ENCODE measurements at places on chromosomes 6 and 20. TPM values are rescaled to one million over a fixed set of nuclear protein-coding genes. Genes with fewer than 3 reads are reported as not detected.

GRCh38 chr20:38805958-38806854 is 709 bp downstream of the PPP1R16B start:
- DNase-seq, result peak; percentile 46

GRCh38 chr6:8335381-8335780 is 100.0 kb downstream of the SLC35B3 start:
- no peak for DNase-seq

DNA sequence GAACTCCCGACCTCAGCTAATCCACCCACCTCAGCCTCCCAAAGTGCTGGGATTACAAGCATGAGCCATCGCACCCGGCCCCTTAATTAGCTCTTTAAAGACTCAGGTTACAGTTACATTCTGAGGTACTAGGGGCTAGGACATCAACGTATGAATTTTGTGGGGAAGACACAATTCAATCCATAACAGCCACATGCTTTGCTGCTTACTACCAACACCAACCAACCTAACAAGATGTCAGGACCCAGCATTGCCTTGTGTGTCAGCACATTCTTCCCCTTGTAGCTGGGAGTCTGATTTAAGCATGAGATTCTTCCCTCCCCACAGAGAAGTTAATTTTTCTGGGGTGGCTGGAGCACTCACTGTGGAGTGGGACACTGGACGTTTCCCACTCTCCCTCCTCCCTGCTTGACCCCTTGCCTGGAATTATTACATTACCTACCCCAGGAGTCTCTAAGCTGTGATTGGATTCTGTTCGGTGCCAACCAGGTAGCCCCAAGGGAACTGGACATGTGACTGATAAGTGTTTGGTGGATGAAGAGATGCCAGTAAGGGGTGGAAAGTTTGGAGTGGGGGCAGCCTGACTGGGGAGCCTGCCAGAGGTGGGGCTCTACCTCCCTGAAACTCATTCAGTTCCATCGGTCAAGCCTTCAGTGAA is 5.6 kb upstream of the PXMP4 start:
- no peak for DNase-seq

DNA sequence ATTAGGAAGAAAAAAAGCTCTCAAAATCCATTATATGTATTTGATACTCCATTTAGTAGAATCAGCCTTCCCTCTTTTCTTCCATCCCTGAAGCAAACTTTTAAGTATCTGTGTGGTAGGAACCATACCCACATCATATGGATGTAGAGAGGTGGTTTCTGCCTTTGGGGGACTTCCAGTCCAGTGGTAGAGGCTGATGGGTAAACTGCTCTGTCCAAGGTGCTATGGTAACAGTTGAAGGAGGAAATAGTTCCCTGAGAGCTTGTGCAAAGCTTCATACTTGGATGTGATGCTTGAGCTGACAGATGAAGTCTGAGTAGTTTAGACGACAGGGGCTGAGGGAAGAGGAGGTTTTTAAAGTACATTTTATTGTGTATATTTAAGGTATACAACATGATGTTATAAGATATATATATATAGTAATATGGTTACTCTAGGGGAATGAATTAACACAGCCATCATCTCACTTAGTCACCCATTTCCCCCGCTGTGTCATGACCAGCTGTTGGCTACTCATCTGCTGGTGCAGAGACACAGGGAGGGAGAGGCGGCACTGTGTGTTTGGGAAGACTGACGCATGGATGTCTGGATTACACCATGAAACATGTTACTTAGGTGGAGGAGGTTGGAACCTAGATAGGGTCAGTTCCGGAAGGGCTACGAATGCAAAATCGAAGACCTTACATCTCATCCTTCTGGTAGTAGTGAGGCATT is 185.2 kb downstream of the FARS2 start:
- no peak for DNase-seq

GRCh38 chr6:72911463-72912155 is 289.7 kb downstream of the KCNQ5 start:
- DNase-seq, result no peak

DNA sequence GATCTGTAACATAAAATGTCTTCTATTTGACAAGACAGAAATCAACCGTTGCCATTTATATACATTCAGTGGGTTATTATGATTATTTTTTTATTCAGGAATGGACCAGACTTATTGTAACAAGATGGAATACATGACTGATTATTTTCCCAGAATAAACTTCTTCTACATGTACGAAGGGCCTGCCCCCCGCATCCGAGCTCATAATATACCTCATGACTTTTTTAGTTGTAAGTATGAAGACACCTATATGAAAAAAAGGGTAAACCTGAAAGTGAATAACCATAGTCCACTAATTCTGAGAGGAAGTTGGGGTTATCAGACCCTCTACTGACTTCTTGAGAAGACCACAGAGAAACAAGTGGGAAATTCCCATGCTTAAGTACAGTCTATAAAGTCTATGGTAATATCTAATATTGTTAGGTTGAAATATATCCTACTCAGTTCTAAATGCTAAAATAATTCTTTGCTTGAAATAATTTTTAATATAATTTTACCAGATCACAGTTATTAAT is 15.9 kb downstream of the OR2A4 start:
- no peak for DNase-seq

- DNase-seq, result no peak
Measured at GRCh38 chr6:63804381-63804956, 168.9 kb downstream of the PHF3 start.

DNA sequence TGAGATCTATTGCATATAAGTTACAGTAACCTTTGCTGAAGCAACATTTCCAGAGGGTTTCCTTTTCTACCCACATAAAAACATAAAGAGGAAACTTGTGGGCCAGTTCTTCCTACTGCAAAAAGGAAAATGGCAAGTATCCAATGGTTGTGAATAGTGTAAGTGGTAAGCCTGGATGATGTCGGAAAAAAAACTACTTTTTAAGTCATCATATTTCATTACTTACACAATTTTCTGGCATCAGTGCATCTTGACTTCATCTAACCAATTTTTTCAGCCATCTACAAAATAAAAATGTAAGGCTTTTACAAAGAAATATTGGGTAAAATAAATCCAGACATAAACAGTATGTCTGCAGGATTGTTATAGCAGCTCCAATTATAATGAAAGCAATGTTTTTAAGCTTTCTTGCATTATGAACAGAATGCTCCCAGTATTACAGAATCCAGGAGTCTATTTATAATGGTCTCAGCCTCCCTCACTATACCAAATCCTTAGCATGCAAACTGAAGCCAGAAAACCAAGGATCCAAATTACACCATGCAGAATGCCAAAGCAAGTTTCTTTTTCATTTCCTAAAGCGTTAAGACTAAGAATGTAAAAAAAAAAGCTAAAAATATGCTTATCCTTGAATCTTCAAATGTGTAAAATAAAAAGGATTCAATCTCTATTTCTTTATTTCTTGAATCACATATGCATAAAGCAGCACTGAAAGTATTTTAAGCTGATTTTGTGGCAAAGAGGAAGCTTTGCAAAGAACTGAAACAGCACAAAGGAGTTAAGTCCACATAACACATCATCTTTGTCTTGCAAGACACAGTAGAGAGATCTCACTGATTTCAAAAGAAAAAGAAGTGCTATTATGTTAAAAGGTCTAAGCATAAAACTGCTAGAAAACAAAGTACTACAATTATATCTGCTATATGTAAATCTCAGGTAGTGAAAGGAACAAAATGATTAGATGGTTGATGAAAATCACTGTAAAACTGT is 126.8 kb upstream of the HMGCLL1 start:
- DNase-seq, result no peak

DNA sequence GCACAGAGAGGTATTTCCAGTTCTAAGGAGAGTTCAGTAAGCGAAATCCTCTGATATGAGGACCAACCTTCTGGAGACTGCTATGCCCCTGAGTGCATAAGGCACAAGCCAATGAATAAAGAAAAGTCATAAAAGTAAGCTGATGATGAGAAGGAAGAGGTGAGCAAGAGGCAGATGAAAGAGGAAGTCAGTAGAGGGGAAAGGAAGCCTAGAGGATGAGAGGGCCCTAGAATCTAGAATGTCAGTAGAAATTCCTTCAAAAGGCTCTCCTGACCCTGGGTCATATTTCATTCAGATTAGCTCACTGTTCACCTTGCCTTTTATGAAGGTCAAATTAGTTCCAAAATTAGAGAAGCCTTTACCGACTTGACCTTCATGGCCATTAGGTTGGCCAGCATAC is 209.2 kb downstream of the CD83 start:
- DNase-seq, result no peak

DNA sequence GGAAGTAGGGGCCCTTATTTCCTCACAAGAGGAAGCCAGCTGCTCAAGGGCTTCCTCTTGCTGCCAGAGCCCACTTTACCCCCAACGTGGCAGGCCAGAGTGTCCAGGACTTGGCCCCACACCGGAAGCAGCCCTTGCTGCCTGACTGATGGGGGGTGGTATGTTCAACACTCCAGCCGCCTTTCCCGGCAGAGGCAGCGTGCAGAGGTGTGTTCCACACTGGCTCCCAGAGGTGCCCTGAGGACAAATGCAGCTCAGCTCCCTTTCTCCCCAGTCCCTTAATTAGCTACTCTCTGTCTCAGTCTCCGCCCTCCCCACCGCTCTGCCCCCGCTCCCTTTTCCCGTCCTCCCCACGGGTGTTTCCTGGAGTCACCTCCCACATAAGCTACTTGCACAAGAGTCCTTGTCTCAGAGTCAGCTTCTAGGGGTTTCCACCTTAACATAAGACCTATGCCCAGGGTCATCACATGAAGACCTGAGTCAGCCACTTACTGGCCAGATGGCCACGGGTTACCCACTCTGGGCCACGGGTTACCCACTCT is 61.7 kb upstream of the SHLD1 start:
- no peak for DNase-seq

GRCh38 chr6:9527679-9528286 is 887.1 kb downstream of the TFAP2A start:
- no peak for DNase-seq

- no peak for DNase-seq
Measured at GRCh38 chr6:125310994-125311649, 9.4 kb upstream of the HDDC2 start.

GRCh38 chr6:128290221-128290620 is 230.2 kb downstream of the PTPRK start:
- DNase-seq, result no peak

DNA sequence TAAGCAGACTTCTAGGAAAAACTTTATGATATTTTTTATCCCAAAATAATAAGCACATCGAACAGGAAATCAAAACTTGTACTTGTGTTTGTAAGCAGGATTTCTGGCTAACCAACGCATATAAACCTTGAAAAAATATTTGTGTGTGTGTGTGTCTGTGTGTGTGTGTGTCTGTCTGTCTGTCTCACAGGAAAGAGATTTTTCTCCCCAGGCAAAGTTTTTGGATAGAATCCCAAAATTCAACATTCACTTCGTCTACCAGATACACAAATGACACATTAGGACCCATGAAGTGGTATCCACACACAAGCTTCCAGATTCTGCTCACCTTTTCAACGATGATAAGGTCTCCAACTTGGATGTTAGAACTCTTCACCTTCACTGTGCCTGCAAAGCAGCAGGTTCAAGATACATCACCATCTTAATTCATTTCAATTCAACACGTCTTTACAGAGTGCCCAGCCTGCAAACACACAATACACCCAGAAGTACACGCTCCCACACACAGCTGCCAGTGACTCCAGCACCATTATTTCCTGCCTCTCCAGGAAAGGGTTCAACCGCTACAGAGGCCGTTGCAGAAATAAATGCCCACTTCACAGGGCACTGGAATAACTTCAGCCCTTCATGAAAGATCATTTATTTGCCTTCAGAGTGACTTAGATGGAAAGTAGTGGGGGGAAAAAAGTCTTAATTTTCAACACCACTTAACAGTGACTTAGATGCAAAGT is 70.9 kb downstream of the ATP9A start:
- DNase-seq, result no peak

- DNase-seq, result no peak
Measured at GRCh38 chr20:48801197-48801596, 26.6 kb downstream of the PREX1 start.

GRCh38 chr6:26330859-26331217 is 34.2 kb upstream of the BTN3A2 start:
- DNase-seq, result no peak

- DNase-seq, result no peak
Measured at GRCh38 chr6:105642708-105643107, 239.8 kb upstream of the PREP start.

- DNase-seq, result no peak
Measured at GRCh38 chr6:27168586-27169443, 78.7 kb upstream of the PRSS16 start.

- no peak for DNase-seq
Measured at GRCh38 chr6:23620911-23621401, 505.1 kb upstream of the NRSN1 start.

- DNase-seq, result no peak
Measured at GRCh38 chr6:134429861-134430380, 112.0 kb upstream of the SGK1 start.

DNA sequence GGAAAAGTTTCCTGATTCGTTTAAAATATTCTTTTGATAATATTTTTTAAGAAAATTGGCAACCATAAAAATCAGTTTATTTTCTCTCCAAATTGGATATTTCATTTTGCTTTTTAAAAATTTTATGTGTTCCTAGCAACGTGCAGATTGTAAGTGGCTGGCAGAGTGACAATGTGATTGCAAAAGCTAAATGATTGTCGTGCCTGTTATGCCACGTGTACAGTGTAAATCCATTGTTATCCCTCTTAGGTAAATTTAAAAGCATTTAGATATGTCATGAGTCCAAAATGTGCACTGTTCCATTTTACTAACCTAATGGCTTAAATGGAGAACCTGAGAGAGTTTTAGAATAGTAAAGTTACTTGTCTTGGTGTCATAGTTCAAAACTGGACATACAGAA is 94.4 kb upstream of the ADGRF4 start:
- no peak for DNase-seq

DNA sequence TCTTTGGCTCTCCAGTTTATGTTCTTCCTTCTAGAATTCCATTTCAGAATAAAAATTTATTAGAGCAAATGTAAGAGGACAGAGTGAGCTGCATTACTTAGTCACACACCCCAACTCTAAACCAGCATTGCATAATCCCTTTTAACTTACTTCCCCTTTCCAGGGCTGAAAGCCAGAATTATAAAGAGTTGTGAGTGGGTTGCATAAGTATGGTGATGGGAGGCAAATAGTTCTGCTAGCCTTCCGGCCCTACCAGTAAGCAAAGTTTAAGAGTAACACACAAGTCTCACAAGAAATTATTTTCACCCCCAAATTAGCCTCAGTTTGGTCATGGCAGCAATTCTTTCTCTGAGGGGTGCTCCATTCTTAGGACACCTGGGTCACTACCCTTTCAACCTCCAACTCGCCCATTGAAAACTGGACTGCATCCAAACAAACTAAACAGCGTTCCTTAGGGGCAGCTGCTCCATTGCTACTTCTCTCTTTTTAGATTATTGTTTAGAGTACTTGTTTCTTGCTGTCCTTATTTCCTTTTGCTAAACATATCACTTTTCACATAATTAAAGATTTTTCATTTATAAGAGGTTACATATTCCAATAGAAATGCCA is 1.6 kb downstream of the KIAA0408 start:
- no peak for DNase-seq

TSBP1 gene
- not detected for total RNA-seq

TOX2 gene
- total RNA-seq, result 1.7 TPM

KCNQ2 gene
- total RNA-seq, result not detected

ARG1 gene
- not detected for total RNA-seq

KCNK15 gene
- not detected for total RNA-seq

CST7 gene
- 54.6 TPM for total RNA-seq

TRIM31 gene
- total RNA-seq, result not detected

SLA2 gene
- total RNA-seq, result 58.5 TPM

PCK1 gene
- total RNA-seq, result not detected
